ENCODE measurements at places on chromosomes 13 and 19. TPM values are rescaled to one million over a fixed set of nuclear protein-coding genes. Genes with fewer than 3 reads are reported as not detected.

DNA sequence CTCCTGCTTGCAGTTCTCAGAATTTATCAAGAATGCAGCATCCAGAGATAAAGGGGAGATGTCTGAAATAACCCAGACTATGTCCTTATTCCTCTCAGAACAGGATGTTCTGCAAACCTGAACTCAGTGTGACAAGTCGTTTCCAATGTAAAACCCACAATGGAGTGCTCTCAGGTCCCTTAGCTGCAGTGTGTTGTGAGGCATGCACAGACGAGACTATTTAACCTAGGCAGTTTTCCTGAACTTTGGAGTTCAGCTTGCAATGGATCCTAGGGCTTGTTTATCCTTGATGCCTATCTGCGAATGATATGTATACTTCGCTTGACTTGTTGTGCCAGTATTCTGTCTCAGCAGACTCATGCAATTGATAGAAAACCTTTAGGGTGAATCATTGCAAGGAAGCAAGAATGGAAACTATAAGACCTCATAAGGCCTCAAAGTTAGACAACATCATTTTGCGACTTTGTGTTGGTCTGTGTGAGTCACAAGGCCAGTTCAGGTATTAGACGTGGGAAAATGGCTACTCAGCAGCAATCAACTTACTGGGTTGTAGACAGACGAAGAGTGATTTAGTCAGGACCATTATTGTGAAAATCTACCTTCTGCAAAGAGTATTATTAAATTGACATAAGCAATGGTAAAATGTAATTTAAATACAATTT is 2439.9 kb upstream of the PCDH20 start:
- no peak for DNase-seq

Gene SIGLECL1
- total RNA-seq: not detected

Gene CCDC194
- not detected for total RNA-seq

DNA sequence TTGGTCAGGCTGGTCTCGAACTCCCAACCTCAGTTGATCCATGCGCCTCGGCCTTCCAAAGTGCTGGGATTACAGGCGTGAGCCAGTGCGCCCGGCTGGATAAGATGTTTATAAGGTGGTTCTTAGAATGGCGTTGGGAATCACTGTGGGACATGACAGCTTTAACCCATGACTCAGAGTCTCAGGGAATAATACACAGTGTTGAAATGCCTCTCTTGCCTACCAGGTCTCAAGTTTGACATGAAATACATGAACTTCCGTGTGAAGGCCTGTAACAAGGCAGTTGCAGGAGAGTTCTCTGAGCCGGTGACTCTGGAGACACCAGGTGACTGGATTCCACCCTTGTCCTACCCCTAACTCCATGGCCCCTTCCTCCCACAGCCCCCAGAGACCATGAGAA is 12.6 kb downstream of the FSD1 start:
- no peak for DNase-seq
